Vagina (tissue), 2 donors: ENCODE measurements at places on chromosomes 3 and 15.
A peak's percentile ranks its signal among the peaks of the same experiment; 100 is the strongest.

- H3K36me3 ChIP-seq = no peaks in the 10 kb centered on the region
- H3K4me3 ChIP-seq = no peak overlapping the region
- peaks cover 11% of the 10 kb centered on the region for H3K4me1 ChIP-seq
- no peaks in the 10 kb centered on the region for H3K27me3 ChIP-seq
- no peak for DNase-seq
Measured at GRCh38 chr3:170767576-170767941, 102.4 kb downstream of the RPL22L1 start.

GRCh38 chr3:29271475-29271874, 9.4 kb upstream of the RBMS3 start:
- H3K4me3 ChIP-seq = no peak overlapping the region
- no peaks in the 10 kb centered on the region for H3K36me3 ChIP-seq
- no peaks in the 10 kb centered on the region for H3K27me3 ChIP-seq
- no peak for DNase-seq
- no peak overlapping the region for H3K27ac ChIP-seq
- H3K4me1 ChIP-seq = peaks cover 8% of the 10 kb centered on the region

- no peaks in the 10 kb centered on the region for H3K36me3 ChIP-seq
- H3K27me3 ChIP-seq = no peaks in the 10 kb centered on the region
- no peak overlapping the region for H3K27ac ChIP-seq
Measured at GRCh38 chr15:39494462-39494861, 86.4 kb upstream of the THBS1 start.

DNA sequence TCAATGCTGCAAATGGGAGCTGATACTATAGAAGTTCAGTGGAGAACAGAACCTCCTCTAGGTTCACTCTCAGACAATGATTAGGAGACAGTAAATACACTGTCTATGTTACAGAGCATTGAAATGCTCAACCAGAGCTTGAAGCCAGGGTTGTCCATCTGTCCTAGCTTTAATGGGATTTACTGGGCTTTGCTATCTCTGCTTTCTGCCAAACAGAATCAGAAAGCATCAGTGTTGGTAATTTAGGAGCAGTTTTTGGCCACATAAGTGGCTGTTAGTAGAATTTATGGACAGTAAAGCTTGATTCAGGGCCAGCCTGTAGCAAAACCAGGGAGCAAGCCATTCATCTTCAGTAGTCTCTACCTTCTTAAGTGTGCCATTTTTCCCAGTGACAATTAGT, 396.3 kb downstream of the LSAMP start:
- no peak for DNase-seq
- no peaks in the 10 kb centered on the region for H3K4me1 ChIP-seq
- no peaks in the 10 kb centered on the region for H3K27me3 ChIP-seq
- H3K27ac ChIP-seq = no peak overlapping the region

GRCh38 chr3:158845765-158846350, 44.0 kb downstream of the MFSD1 start:
- H3K27me3 ChIP-seq = no peaks in the 10 kb centered on the region
- no peak for DNase-seq
- no peak overlapping the region for H3K27ac ChIP-seq
- H3K4me3 ChIP-seq = no peak overlapping the region
- no peaks in the 10 kb centered on the region for H3K36me3 ChIP-seq

DNA sequence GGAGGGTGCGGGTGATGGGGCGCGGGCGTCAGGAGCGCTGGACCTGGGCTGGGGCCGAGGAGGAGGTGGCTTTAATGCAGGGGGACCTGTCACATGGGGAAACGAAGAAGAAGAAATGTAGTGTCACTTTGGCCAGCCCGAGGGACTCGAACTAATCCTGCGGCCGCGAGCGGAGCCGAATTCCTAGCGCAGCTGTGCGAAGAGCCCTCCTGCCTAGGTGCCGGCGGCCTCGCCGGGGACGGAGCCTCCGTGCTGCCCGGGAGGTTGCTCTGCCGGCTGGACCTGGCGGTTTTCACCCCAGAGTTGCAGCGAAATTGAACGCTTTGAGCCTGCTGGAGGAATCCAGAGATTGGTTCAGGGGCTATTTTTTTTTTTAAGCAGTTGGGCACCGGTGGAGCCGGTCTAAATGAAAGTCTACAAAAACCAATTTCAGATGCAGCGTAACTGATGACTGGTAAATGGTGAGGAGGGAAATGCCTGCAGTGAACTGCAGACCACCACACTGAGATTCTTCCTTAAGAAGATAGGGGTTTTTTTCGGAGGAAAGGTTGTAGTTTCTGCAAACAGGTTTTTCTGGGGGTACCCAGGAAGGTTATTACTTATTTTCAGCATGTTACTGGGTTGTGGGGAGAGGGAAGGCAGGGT, 662 bp downstream of the TMEM108 start:
- H3K36me3 ChIP-seq = no peaks in the 10 kb centered on the region
- H3K27me3 ChIP-seq = no peaks in the 10 kb centered on the region
- H3K4me3 ChIP-seq = peak overlapping the region; percentile 69
- H3K4me1 ChIP-seq = peaks cover 28% of the 10 kb centered on the region
- no peak for DNase-seq
- H3K27ac ChIP-seq = no peak overlapping the region

DNA sequence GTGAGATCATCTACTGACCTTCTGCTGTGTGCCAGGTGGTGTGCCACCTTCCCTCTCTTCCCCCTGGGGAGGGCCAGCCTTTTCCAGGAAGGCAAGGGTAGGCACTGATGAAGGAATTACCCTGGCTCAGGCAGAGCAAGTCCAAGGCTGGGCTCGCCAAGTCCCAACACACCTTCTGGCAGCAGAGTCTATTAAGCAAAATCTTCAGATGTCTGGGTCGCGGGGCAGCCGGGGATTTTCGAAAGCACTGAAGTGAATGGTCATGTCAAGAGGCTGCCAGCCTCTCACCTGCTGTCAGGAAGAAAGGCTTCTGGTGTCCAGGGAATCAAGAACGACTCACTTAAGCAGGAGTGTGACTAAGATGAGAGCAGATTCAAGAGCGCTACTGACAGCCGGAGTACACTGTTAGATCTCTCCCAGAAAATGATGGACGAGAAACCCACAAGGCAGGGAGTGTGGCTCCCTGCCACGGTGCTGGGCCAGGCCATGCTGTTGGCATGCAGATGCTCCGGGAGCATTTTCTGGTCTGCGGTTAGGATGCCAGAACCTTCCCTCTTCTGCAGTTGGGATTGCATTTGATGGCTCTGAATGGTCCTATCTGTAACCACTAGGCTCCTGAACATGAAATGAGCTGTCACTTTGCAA, 479.8 kb downstream of the SHQ1 start:
- DNase-seq = no peak
- H3K4me1 ChIP-seq = no peaks in the 10 kb centered on the region
- H3K4me3 ChIP-seq = no peak overlapping the region
- H3K27ac ChIP-seq = no peak overlapping the region

- no peaks in the 10 kb centered on the region for H3K36me3 ChIP-seq
- no peak for DNase-seq
- H3K27me3 ChIP-seq = no peaks in the 10 kb centered on the region
- H3K4me1 ChIP-seq = peaks cover 10% of the 10 kb centered on the region
- no peak overlapping the region for H3K27ac ChIP-seq
- no peak overlapping the region for H3K4me3 ChIP-seq
Measured at GRCh38 chr3:28856796-28857195, 424.1 kb upstream of the RBMS3 start.

DNA sequence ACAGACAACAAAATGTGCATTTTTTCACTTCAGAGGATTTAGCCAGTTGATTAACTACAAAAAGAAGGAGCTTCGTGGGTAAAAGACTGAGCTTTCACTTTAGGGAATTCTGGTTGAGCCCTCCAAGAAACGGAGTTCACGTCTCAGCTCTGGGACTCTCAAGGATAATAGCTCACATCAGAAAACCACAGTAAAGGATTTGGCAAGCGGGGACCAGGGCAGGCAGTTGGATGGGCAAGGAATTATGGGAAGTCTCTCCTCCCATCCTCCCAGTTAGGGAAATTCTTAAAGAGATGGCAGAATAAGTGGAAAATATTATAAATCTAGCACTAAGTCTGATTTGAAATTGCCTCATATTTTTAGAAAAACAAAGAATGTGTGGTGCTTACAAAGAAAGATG, 188.3 kb upstream of the EOMES start:
- H3K36me3 ChIP-seq = no peaks in the 10 kb centered on the region
- H3K4me1 ChIP-seq = no peaks in the 10 kb centered on the region
- no peak overlapping the region for H3K27ac ChIP-seq
- H3K27me3 ChIP-seq = no peaks in the 10 kb centered on the region
- no peak overlapping the region for H3K4me3 ChIP-seq

DNA sequence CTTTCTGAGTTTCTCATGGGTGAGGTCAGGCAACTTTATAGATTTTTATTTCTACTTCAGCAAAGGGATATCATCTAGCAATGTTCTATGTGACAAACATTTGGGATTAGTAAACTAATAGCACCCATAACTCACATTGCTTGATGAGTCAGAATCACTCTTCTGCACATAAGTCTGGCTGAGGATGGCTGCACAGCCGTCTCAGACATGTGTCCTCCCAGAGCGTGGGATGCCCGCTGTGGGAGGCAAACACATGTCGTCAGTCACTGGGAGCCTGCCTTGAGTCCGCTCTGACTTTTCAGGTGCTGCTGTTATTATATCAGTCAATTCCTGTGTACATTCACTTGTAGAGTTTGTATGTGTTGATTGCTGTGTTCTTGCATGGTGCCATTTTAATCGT, 230.7 kb upstream of the TRIM42 start:
- H3K4me3 ChIP-seq = no peak overlapping the region
- no peak for DNase-seq

DNA sequence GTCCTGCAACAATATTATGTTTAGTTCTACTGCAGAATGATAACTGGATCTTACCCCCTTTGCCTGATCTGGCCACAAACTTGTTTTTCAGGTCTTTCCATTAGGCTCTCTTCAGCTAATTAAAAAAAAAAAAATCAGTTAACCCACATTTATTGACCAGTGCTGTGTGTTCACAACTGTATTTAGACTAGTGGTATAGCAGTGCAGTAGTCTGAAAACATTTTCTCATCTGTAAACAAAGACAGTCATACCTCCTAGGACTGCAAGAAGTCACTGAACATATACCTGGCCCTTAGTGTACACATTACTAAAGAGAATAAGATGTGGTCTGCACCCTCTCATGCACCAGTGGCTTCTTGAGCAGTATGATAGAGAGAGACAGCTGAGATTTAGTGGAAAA, 22.5 kb downstream of the LPP start:
- H3K27ac ChIP-seq = no peak overlapping the region
- peaks cover 56% of the 10 kb centered on the region for H3K4me1 ChIP-seq
- no peaks in the 10 kb centered on the region for H3K27me3 ChIP-seq
- no peak for DNase-seq
- no peak overlapping the region for H3K4me3 ChIP-seq

- no peaks in the 10 kb centered on the region for H3K4me1 ChIP-seq
- H3K27me3 ChIP-seq = no peaks in the 10 kb centered on the region
- no peak overlapping the region for H3K4me3 ChIP-seq
Measured at GRCh38 chr15:61697796-61698195, 362.5 kb downstream of the VPS13C start.

GRCh38 chr3:14209581-14210289, 31.1 kb downstream of the LSM3 start:
- H3K4me3 ChIP-seq = no peak overlapping the region
- no peaks in the 10 kb centered on the region for H3K27me3 ChIP-seq
- DNase-seq = peak; percentile 77
- no peaks in the 10 kb centered on the region for H3K36me3 ChIP-seq
- no peaks in the 10 kb centered on the region for H3K4me1 ChIP-seq

- DNase-seq = no peak
- H3K27ac ChIP-seq = peak overlapping the region; percentile 79
- H3K27me3 ChIP-seq = no peaks in the 10 kb centered on the region
- peaks cover 17% of the 10 kb centered on the region for H3K4me1 ChIP-seq
- no peak overlapping the region for H3K4me3 ChIP-seq
- H3K36me3 ChIP-seq = no peaks in the 10 kb centered on the region
Measured at GRCh38 chr3:114452256-114452655, 158.4 kb downstream of the TIGIT start.

DNA sequence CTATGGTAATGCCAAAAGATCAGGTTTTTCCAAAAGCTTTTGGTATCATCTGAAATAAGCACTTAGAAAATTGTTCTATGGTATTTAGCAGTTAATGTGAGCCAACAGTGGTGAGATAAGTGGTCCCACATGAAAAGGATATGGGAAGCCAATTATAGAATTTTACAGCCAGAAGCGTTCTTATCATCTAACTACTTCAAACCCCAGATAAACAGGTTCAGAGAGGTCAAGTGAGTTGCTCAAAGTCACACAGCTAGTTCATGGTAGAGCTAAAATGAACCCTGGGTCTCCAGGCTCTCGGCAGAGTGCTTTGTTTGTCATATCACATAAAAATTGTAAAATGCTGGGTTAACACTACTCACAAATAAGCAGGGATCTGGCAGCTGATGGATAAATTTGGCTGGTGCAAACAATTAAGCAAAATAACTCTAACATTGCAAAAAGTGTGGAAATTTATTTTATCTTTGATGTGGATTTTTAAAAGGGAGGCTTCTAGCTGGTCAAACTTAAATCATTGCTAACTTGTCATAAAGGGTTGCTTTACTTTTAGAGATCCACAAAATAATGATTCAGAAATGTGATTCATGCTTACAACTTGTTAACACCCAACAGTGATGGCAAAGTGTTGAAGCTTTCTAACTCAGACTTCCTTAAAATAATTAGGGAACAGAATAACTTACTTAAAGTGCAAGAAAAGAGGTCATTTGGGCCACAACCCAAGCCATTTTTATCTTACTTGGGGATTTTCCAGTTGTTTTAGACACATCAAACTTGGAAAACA, 202.8 kb upstream of the TBC1D5 start:
- no peak overlapping the region for H3K27ac ChIP-seq
- no peak for DNase-seq
- H3K36me3 ChIP-seq = no peaks in the 10 kb centered on the region
- no peaks in the 10 kb centered on the region for H3K27me3 ChIP-seq
- no peak overlapping the region for H3K4me3 ChIP-seq
- no peaks in the 10 kb centered on the region for H3K4me1 ChIP-seq

GRCh38 chr3:129320825-129321487, 42.3 kb downstream of the HMCES start:
- H3K27ac ChIP-seq = no peak overlapping the region
- H3K4me3 ChIP-seq = no peak overlapping the region
- no peaks in the 10 kb centered on the region for H3K27me3 ChIP-seq
- H3K4me1 ChIP-seq = peaks cover 11% of the 10 kb centered on the region

DNA sequence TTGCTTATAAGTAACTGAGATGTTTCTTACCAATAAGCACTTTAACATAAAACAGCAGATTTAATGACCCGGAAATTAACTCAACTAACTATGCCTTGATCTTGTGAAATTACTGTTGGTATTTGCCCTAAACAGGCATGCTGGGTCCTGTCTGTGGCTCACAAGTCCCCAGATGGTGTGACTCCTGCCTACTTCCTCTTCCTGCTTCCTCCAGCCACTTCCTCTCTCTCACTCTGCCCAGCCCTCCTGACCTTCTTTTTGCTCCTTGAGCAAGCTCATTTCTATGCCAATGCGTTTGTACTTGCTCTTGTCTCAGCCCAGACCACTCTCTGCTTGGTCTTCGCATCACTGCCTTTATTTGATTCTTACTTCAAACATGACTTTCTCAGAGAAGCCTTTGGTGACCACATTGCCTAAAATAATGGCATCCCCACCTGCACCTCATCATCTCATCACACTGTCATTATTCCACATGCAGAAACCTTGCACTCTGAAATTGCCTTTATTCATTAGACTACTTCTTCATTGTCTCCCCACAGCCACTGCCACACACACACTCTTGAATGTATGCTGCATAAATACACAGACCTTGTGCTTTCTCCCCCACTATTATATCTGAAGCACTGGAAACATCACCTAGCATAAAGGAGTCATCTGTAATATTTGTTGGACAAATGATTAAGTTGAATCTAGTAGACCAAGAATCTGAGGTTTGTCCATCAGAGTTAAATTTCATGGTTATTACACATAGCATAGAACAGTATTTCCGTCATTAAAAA, 256.3 kb upstream of the SEMA6D start:
- H3K27ac ChIP-seq = no peak overlapping the region
- no peaks in the 10 kb centered on the region for H3K36me3 ChIP-seq
- no peak for DNase-seq
- H3K4me3 ChIP-seq = no peak overlapping the region
